ENCODE measurements at places on chromosomes 4 and X. TPM values are rescaled to one million over a fixed set of nuclear protein-coding genes. Genes with fewer than 3 reads are reported as not detected.
A peak's percentile ranks its signal among the peaks of the same experiment; 100 is the strongest.

The ARFIP1 gene
- 28.2 TPM for polyA plus RNA-seq

The CYLC1 gene
- polyA plus RNA-seq: not detected

The TBC1D9 gene
- polyA plus RNA-seq: 9.0 TPM

The DUSP21 gene
- polyA plus RNA-seq: not detected

The BBS12 gene
- 2.5 TPM for polyA plus RNA-seq

The ZRSR2 gene
- 9.5 TPM for polyA plus RNA-seq

The MUC7 gene
- polyA plus RNA-seq: not detected

The HAUS3 gene
- 4.8 TPM for polyA plus RNA-seq

The MAP9 gene
- polyA plus RNA-seq: 4.7 TPM

The SLIT2 gene
- polyA plus RNA-seq: 7.5 TPM

- no peak overlapping the region for H3K27ac ChIP-seq
- no peak overlapping the region for H3K4me3 ChIP-seq
- H3K27me3 ChIP-seq: no peaks in the 10 kb centered on the region
- H3K36me3 ChIP-seq: no peaks in the 10 kb centered on the region
Observed at GRCh38 chrX:87105131-87105530, 412.5 kb upstream of the KLHL4 start.

- H3K4me1 ChIP-seq: peaks cover 14% of the 10 kb centered on the region
- no peak for DNase-seq
- H3K27me3 ChIP-seq: peaks cover 6% of the 10 kb centered on the region
Observed at GRCh38 chr4:153116291-153116680, 88.0 kb upstream of the TRIM2 start.

DNA sequence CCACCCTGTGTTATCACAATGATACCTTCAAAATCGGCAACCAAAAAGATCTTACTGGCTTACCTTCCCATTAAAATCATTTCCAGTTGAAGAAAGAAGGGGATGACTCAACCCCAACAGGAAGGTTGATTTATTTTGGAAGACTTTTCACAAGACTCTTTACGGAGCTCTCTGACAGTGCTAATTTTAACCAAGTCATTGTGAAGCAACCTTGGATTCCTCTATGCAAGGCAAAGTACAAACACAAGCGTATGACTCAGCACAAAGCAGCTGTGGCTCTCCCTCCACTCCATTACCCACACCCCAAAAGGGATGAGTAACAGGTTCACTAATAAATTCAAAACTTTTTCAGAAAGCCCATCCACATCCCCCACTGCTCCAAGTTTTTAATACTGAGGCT lies 213.8 kb upstream of the FGF13 start:
- no peaks in the 10 kb centered on the region for H3K36me3 ChIP-seq
- H3K4me3 ChIP-seq: no peak overlapping the region
- no peaks in the 10 kb centered on the region for H3K27me3 ChIP-seq
- no peak overlapping the region for H3K27ac ChIP-seq
- peak; percentile 28 for DNase-seq
- no peaks in the 10 kb centered on the region for H3K4me1 ChIP-seq

DNA sequence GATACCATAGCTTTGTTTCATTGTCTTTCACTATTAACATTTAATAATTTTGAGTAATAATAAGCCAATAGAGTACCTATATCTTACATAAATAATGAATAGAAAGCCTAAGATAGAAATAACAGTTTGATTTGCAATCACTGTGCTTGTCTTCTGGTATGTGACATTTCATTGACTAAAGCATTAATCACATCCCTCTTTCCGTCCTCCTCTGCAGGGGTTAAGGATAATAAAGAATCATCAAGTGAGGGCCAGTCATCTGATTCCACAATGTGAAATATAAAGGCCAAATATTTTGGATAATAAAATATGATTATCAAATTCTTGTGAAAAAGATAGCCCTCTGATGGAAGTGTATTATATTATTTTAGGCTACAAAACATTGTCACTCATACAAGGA lies 2073.4 kb downstream of the ARAP2 start:
- no peak overlapping the region for H3K4me3 ChIP-seq
- no peak for DNase-seq
- H3K27ac ChIP-seq: no peak overlapping the region

DNA sequence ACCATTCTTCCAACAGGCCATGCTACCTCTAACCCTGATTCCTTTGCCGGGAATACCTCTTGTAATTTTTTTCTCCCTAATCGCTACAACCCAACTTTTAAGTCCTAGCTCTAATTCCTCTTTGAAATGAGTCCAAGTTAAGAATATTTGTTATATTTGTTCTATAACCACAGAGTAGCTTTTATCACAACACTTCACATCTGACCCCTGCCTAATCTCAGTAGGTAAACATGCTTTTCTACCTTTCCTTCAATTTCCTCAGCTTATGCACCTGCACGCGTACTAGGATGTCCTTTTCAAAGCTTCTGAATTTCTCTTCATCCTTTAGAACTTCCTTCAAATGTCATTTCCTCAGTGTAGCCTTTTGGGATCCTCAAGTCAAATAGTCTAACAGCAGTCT lies 915.5 kb upstream of the LCORL start:
- H3K4me1 ChIP-seq: no peaks in the 10 kb centered on the region
- no peak for DNase-seq
- no peak overlapping the region for H3K27ac ChIP-seq
- H3K27me3 ChIP-seq: no peaks in the 10 kb centered on the region

- no peak overlapping the region for H3K4me3 ChIP-seq
- no peak overlapping the region for H3K27ac ChIP-seq
- H3K27me3 ChIP-seq: no peaks in the 10 kb centered on the region
Observed at GRCh38 chr4:120864969-120865368, 57.6 kb downstream of the PRDM5 start.

GRCh38 chr4:7786040-7786439 lies 153.6 kb downstream of the AFAP1 start:
- H3K27me3 ChIP-seq: no peaks in the 10 kb centered on the region
- no peak for DNase-seq
- H3K27ac ChIP-seq: no peak overlapping the region
- peaks cover 34% of the 10 kb centered on the region for H3K36me3 ChIP-seq

GRCh38 chrX:11064851-11065600 lies 46.1 kb upstream of the HCCS start:
- no peak for DNase-seq
- H3K4me3 ChIP-seq: no peak overlapping the region
- H3K27me3 ChIP-seq: no peaks in the 10 kb centered on the region
- H3K4me1 ChIP-seq: peaks cover 9% of the 10 kb centered on the region
- no peaks in the 10 kb centered on the region for H3K36me3 ChIP-seq
- peak overlapping the region; percentile 17 for H3K27ac ChIP-seq

GRCh38 chrX:11138498-11139390 lies 27.6 kb downstream of the HCCS start:
- H3K36me3 ChIP-seq: no peaks in the 10 kb centered on the region
- no peaks in the 10 kb centered on the region for H3K4me1 ChIP-seq
- no peak overlapping the region for H3K4me3 ChIP-seq
- no peak overlapping the region for H3K27ac ChIP-seq

DNA sequence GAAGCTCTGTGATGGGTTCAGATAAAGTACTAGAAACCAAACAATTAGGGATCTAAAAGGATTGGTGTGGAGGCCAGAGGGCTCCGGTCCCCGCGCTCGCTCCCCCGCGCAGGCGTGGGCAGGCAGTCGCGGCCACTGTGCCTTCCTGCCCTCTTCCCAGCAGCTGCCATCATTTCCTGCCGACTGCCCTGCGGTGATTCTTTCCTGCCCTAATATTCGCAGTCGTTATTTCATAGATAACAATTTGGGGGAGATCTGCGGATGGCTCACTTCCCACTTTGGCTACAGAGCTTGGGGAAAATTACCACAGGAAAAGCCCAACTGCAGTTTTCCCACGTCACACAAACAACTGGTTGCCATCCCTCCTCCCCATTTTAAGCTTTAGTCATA lies 2.2 kb downstream of the GRIA2 start:
- no peaks in the 10 kb centered on the region for H3K36me3 ChIP-seq
- H3K27me3 ChIP-seq: peaks cover 43% of the 10 kb centered on the region
- peak overlapping the region; percentile 40 for H3K4me3 ChIP-seq
- DNase-seq: no peak
- H3K27ac ChIP-seq: no peak overlapping the region

- DNase-seq: no peak
- no peaks in the 10 kb centered on the region for H3K4me1 ChIP-seq
- no peaks in the 10 kb centered on the region for H3K36me3 ChIP-seq
Observed at GRCh38 chr4:163966612-163967011, 472.1 kb downstream of the TMA16 start.

DNA sequence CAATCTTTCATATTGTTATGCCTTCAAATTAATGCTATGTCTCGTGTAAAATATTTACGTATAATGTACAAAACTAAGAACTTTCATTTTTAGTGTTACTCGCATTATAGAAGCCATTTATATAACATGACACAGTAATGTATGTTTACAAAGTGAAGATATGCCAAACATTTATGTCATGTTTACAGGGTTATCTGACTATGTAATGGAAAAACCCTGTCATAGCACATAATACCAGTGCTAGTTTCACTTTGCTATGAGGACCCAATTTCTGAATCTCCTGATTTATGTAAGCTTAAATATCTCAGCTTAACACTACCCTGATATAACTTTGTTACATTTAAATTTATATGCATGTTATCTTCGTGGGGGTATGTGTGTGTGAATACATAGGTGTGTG lies 233.1 kb downstream of the FAT4 start:
- no peaks in the 10 kb centered on the region for H3K36me3 ChIP-seq
- no peak for DNase-seq
- no peak overlapping the region for H3K27ac ChIP-seq
- H3K4me1 ChIP-seq: no peaks in the 10 kb centered on the region

- H3K4me1 ChIP-seq: no peaks in the 10 kb centered on the region
- no peaks in the 10 kb centered on the region for H3K27me3 ChIP-seq
- H3K36me3 ChIP-seq: no peaks in the 10 kb centered on the region
- H3K4me3 ChIP-seq: no peak overlapping the region
Observed at GRCh38 chr4:3251691-3252479, 2.9 kb downstream of the MSANTD1 start.

- H3K4me3 ChIP-seq: no peak overlapping the region
- DNase-seq: no peak
- H3K27ac ChIP-seq: no peak overlapping the region
- H3K4me1 ChIP-seq: no peaks in the 10 kb centered on the region
- no peaks in the 10 kb centered on the region for H3K36me3 ChIP-seq
Observed at GRCh38 chr4:130747842-130748241, 1651.9 kb downstream of the C4orf33 start.

DNA sequence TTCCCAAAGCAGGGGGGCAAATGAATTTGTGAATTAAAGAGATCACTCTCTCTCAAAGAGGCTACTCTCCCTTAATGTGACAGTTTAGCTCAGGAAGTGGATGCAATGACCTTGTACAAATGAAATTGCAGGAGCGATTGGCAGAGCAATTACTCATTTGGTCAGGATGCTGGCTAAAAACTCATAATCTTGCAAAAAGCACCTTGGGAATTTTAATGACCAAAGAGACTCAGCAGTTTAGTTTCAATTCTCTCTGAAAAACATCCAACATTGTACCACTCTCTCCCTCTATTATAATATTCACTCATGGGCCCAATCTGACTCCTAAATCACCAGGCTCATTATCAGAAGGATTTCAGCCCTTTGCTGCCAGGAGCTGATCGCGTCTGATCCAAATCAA lies 26.1 kb downstream of the PDGFC start:
- peak overlapping the region; percentile 92 for H3K27ac ChIP-seq
- H3K36me3 ChIP-seq: no peaks in the 10 kb centered on the region
- H3K4me3 ChIP-seq: no peak overlapping the region
- no peaks in the 10 kb centered on the region for H3K27me3 ChIP-seq
- DNase-seq: no peak

DNA sequence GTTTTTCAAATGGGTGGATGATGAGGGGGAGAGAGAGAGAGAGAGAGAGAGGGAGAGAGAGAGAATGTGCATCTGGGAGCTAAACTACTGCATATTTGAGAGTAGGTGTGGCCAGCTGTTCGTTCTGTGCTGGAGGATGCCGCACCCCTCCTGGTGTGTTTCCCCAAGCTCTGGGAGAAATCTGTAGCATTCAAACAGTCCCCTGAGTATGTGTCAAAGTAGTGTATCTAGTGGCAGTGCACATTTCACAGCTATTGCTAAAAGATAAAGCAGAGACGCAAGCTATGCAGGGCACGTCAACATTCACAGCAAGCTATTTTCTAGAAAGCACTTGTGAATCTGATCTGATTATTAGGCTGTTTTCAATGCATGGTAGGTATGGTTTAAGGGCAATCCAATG lies 83.5 kb upstream of the LIMCH1 start:
- H3K4me3 ChIP-seq: no peak overlapping the region
- no peak overlapping the region for H3K27ac ChIP-seq
- H3K4me1 ChIP-seq: peaks cover 3% of the 10 kb centered on the region
- H3K36me3 ChIP-seq: no peaks in the 10 kb centered on the region

GRCh38 chr4:161187569-161187968 lies 976.2 kb downstream of the FSTL5 start:
- no peak overlapping the region for H3K27ac ChIP-seq
- no peak overlapping the region for H3K4me3 ChIP-seq
- no peaks in the 10 kb centered on the region for H3K36me3 ChIP-seq
- no peak for DNase-seq
- no peaks in the 10 kb centered on the region for H3K27me3 ChIP-seq
- no peaks in the 10 kb centered on the region for H3K4me1 ChIP-seq

GRCh38 chrX:12974305-12974795 lies 560 bp upstream of the TMSB4X start:
- H3K36me3 ChIP-seq: no peaks in the 10 kb centered on the region
- no peaks in the 10 kb centered on the region for H3K27me3 ChIP-seq
- peaks cover 10% of the 10 kb centered on the region for H3K4me1 ChIP-seq
- H3K27ac ChIP-seq: peak overlapping the region; percentile 91

- no peak overlapping the region for H3K4me3 ChIP-seq
- DNase-seq: no peak
- H3K36me3 ChIP-seq: no peaks in the 10 kb centered on the region
- H3K27me3 ChIP-seq: no peaks in the 10 kb centered on the region
- H3K27ac ChIP-seq: peak overlapping the region; percentile 31
Observed at GRCh38 chr4:2797545-2798305, 4.8 kb downstream of the SH3BP2 start.

DNA sequence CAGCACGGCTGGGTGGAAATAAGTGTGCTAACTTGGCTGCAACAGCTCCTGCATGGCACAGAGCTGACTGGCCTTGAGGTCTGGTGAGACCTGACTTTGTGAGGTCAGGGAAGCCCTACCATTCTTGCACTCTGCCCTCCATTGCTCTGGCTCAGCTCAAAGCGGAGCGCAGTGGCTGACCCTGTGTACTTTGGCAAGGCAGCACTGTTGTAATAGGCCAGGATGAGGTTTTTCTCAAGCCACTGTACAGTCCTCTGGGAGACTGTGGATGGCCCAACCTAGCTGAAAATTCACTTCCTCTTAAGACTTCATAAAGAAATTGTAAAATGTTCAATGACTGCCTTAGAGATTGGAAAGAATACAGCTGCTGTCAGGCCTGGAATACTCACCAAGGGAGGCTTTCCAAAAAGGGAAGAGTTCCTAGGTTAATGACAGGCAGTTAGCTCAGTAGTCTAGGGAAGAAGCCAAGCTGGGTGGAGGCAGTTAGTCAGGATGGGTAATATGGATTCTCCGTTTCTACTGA lies 129.8 kb downstream of the GUCY2F start:
- peaks cover 9% of the 10 kb centered on the region for H3K4me1 ChIP-seq
- no peak overlapping the region for H3K4me3 ChIP-seq
- H3K36me3 ChIP-seq: no peaks in the 10 kb centered on the region
- DNase-seq: no peak
- H3K27ac ChIP-seq: no peak overlapping the region

- no peaks in the 10 kb centered on the region for H3K36me3 ChIP-seq
- no peaks in the 10 kb centered on the region for H3K27me3 ChIP-seq
- DNase-seq: no peak
- H3K27ac ChIP-seq: no peak overlapping the region
- no peaks in the 10 kb centered on the region for H3K4me1 ChIP-seq
Observed at GRCh38 chrX:21781525-21781924, 23.6 kb upstream of the SMPX start.
